ENCODE measurements at places on chromosomes 16 and 17.
A peak's percentile ranks its signal among the peaks of the same experiment; 100 is the strongest.

DNA sequence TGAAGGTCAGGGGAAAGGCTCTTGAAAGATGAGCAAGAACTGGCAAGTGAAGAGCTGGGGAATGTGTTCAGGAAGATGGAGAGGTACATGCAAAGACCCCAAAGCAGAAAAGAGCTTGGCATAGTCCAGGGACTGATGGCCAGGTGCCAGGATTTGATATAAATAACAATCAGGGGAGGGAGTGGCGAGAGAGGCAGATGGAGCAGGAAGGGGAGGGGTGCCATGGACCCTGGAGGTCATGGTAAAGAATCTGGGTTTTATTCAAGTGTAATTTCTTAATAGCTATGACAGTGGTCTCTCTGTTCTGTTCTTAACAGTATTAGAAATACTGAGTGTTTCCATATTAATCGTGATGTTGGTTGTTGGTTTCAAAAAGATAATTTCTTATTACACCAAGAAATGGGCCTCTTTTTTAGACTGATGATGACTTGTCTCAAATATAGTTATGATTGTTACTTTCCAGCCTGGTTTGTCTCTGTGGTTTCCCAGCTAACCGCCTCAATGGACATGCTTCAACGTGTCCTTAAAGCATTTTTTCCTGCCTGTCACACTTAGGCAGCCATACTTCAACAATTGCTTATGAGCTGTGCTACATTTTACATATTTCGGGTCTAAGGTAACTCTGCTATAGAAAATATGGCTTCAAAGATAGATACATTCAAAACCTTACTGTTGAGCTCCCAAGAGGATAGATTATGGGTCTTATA, 49.4 kb downstream of the MYH10 start:
- DNase-seq: no peak

- no peak for DNase-seq
These were observed 20.6 kb upstream of the COL1A1 start for GRCh38 chr17:50221864-50222545.

GRCh38 chr17:80101946-80102663, 724 bp downstream of the GAA start:
- no peak for DNase-seq

DNA sequence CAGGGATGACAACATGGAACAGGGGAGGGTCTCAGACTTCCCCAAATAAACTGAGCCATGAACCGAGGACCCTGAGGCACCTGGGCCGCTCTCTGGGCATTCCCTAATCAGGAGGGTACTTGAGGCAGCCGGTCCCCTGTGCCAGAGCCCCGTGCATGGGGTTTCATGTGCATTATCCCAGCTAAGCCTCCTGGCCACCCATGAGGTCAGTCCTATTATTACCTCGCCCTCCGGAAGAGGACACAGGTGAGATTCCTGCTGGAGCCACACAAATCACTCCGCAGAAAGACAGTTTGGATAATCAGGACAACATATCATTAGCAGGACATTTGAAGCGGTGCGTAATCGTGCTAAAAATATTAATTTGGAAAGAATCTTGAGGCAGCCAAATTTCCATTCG, 274.0 kb downstream of the PARN start:
- no peak for DNase-seq

DNA sequence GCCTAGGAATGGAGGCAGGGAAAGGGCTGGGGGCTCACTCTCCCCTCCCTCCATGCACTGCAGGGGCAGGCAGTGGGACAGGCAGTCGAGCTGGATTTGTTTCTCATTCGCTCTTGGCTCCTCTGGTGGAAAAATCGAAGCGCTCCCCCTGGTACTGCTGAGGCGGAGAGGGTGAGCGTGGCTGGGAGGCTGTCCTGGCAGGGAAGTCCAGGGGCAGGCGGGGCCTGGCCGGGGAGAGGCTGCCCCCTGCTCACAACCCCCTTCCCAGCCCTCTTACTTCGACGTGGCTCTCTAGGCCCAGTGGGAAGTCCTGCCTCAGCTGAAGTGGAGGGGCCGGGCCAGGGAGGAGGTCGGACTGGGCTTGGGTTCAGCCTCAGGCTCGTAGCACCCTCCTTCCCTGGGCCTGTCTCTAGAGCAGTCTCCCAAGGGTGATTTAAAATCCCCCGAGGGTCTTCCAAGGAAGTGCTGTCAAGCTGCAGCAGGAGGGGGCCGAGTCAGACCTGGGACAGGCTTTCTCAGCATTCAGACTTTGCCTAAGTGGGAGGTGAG, 16.5 kb upstream of the TMEM92 start:
- no peak for DNase-seq

GRCh38 chr17:16352667-16353316, 477 bp downstream of the CENPV start:
- DNase-seq: peak; percentile 79

- no peak for DNase-seq
These were observed 74.1 kb upstream of the CDH5 start for GRCh38 chr16:66292241-66292935.

DNA sequence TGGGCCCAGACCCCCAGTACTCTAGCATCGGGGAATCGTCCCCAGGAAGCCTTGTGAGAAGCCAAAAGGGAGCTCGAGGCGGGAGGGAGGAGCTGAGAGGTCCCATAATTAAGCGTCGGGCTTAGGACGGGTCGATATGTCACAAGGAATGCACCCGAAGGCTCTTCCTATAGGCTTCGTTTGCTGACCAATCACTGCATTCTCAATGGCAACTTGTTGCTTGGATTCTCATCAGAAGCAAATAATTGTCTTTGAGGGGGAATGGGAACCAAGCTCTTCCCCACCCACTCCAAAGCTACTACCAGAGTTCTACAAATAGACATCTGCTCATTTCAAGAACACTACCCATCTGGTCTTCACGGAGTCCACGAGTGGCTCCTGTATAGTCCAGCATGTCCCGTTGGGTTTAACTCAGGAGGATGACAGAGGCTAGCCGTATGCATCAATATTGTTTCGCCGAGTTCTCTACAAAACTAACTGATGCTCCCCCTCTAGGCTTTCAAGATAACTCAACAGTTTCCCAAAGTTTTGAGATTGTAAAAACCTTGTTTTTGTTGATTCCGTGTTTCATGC, 628 bp upstream of the BLMH start:
- no peak for DNase-seq

DNA sequence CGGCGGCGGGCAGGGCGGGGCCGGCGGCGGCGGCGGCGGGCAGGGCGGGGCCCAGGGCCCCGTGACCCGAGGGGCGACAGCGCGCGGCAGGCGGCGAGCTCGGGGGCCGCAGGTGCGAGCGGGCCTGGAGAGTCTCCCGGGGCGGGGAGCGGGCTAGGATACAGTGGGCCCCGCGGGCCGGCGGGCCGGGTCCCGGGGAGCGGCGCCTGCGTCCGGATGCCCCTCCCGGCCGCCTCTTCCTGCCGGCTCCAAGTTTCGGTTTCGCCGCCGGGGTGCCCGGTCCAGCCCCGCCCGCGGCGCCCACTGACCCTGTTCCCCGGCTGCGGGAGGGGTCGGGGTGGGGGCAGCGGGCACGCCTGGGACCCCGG, at the start of gene RNF213:
Gene RNF213 (plus strand): TSS at position 62 of the 368 bp plus-strand sequence. CDS start 2,830 bp downstream, outside the sequence.
- DNase-seq: peak; percentile 75

- DNase-seq: no peak
These were observed 12.1 kb upstream of the NLRP1 start for GRCh38 chr17:5596421-5596820.

GRCh38 chr17:57091186-57091618, 6.2 kb downstream of the AKAP1 start:
- DNase-seq: no peak

GRCh38 chr17:81517009-81517338, 4.4 kb upstream of the ACTG1 start:
- DNase-seq: no peak

- no peak for DNase-seq
These were observed 1265.1 kb downstream of the CDH8 start for GRCh38 chr16:60771138-60771537.

GRCh38 chr17:59848778-59849177, 44.0 kb downstream of the TUBD1 start:
- no peak for DNase-seq

DNA sequence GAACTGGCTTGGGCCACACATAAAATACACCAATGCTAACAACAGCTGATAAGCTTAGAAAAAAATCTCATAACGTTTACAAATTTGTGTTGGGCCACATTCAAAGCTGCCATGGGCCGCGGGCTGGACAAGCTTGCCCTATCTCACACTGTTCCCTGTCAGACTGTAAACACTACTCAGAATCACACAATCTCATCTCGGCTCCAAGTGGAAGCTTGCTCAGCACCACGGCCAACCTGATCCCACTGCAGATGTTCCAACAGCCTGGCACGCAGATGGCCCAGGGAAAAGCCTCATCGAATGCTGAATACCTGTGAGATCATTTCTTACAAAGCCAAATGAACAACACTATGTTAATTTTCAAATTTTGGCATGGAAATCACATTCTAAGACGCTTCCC, 125.8 kb downstream of the ANKRD11 start:
- DNase-seq: no peak

GRCh38 chr16:55900616-55901393, 25.6 kb upstream of the CES5A start:
- DNase-seq: no peak

DNA sequence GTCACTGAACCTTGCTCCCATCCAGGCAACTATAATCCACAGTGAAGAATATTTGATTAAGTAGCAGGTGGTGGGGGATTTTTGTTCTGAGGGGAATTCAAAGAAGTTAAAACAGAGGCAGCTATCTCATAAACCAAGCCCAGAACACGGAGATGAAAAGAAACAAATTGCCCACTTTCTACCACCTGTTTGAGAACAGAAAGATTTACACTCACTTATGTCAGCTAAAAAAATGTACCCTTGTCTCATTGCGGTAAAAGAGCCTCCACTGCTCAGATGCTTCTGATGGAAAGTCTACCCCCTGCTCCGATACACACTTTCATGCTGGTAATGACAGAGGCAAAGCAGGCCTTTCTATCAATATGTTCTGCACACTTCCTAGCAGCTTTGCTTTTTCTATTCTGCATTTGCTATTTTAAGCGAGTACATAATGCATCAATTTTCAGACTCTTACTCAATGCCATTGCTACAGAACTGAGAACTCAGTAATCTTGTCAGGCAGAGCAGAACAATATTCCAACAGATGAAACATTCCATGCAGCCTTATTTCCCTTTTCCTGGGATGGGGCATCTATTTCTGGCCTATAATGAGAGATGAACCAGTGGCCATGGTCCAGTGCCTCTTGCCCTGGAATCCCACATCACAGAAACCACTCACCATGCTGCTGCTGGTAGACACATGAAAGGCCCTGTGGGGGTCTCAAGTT, 29.0 kb downstream of the CDK5R1 start:
- DNase-seq: no peak

GRCh38 chr17:13702266-13702665, 100.5 kb upstream of the HS3ST3A1 start:
- no peak for DNase-seq

- no peak for DNase-seq
These were observed 331.4 kb downstream of the GRIN2A start for GRCh38 chr16:9850817-9851216.

GRCh38 chr17:82014432-82014831, 8.2 kb downstream of the CENPX start:
- no peak for DNase-seq

- no peak for DNase-seq
These were observed 35.2 kb downstream of the TNFRSF13B start for GRCh38 chr17:16936536-16937310.

DNA sequence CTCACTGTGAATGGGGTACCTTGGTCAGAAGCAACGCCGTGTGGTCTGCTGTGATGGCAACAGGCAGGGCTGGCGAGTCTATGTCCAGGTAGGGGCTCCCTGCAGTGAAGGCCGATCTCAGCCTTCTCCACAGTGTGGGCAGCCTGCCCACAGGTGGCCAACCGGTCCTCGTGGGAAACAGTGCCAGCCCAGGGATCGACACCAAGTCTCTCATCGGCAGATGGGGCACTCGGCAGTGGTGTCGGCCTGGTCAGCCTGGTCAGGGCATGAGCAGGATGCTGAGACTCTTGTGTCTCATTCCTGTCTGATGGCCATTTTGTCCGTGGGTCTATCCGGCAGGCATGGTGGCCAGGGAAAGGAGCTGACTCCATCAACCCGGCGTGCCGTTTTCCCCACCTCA, 92.2 kb downstream of the TNFRSF13B start:
- DNase-seq: no peak

DNA sequence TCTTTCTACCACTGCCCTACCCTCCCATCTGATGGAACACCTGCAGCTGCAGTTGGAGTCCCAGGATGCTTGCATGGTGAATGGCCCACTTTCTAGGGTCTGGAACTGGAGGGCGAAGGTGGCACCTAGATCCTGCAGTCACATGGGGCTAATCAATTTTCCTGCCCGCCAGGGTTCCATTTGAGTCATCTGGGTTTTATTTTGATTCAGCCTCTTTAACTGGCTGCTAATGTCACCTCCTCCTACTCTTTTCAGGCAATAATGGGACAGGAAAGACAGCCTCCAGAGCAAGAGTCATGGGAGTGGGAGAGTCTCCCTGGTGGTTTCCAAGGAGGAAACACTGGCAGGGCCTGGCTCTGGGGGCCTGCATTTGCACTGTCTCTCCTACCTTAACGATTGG, 3.8 kb upstream of the TBKBP1 start:
- DNase-seq: no peak

DNA sequence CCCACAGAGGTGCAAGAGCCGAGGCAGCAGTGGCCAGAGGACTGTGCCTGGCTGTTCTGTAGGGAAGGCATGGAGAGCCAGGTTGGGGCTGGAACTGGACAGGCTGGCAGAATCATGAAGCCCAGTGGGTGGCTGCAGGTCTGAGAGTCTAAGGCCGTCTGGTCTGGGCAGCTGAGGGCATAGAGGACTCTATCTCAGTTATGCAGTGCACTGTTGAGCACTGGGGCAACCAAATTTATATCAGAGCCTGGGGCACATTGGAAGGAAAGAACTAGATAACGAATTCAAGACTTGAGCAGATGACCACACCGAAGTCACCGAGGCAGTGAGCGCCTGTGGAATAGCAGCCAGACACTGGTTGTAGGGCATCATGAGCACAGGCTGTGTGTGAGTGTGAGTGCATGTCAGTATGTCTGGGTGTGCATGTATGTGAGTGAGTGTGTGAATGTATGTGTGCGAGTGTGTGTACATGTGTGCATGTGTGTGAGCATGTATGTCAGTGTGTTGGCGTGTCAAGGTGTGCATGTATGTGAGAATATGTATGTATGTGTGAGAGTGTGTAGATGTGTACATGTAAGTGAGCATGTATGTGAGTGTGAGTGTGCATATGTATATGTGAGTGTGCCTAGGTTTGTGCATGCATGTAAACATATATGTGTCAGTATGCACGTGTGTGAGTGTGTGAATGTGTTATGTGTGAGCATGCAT, 37.0 kb downstream of the RGS9 start:
- DNase-seq: no peak

GRCh38 chr17:73013816-73014663, 78.4 kb downstream of the SLC39A11 start:
- no peak for DNase-seq

GRCh38 chr17:61097781-61098180, 301.9 kb upstream of the TBX2 start:
- DNase-seq: no peak

GRCh38 chr16:25270577-25270976, 12.9 kb upstream of the ZKSCAN2 start:
- no peak for DNase-seq

Measured in large intestine (tissue), 12 donors.